SHP77 treated with DMSO at 0.1 percent for 48 hours (cell line): ENCODE measurements at places on chromosomes 2 and 18.

GRCh38 chr2:70921031-70921430, 14.7 kb upstream of the ATP6V1B1 start:
- DNase-seq = no peak

DNA sequence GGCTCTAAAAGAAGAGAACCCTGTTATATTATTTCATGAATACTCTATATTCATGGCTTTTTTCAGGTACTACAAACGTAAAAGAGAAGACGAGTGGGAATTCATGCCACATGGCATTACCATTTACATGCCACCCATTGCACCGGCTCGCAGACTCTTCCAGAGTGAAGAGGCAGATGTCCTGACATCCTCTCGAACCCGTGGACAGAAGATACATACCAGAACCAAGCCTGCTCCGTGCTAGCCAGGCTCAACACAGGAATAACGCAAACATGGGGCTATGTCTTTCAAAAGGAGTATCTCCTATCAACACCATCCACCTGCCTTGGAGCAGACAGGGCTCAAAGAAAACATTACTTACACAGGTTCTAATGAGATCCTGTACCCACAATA, 168.8 kb downstream of the THADA start:
- DNase-seq = no peak

- no peak for DNase-seq
These were observed 428.1 kb downstream of the MEIS1 start for GRCh38 chr2:66862885-66863650.

DNA sequence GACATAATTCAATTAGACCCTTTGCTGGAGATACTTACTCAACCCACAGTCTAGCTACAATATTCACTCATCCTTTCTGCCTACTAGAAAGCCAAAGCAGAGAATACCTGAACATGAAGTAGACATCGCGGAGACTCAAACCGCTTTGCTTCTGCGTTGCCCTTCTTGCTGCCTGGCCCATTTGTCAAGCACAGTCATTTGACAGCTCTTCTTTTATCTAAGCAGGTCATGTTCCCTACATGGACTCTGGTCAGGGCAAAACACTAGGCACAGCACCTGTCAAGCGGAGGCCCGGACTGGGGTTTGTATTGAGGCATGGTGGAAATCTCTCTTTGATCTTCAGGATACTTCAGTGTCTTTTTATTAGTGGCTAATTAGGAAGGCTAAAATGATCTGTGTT, 89.7 kb downstream of the FARSB start:
- no peak for DNase-seq

DNA sequence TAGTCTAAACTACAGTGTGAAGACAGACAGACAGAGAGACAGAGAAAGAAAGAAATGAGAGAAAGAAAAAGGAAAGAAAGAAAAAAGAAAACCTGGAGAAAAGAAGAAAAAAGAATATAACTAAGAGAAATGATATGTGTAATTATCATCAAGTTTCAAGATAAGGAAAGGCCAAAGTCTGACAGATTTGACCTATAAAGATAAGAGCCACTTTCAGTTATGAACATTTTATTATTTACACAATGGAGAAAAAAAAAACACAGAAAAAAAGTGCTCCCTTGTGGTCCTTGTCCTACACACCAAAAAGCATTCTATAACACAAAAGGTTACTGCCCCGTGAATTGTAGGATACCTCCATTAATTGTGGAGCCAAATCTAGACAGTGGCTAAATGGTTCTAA, 937.2 kb upstream of the DDX18 start:
- DNase-seq = no peak

- no peak for DNase-seq
These were observed 259.8 kb upstream of the RASGRP3 start for GRCh38 chr2:33216508-33217182.

DNA sequence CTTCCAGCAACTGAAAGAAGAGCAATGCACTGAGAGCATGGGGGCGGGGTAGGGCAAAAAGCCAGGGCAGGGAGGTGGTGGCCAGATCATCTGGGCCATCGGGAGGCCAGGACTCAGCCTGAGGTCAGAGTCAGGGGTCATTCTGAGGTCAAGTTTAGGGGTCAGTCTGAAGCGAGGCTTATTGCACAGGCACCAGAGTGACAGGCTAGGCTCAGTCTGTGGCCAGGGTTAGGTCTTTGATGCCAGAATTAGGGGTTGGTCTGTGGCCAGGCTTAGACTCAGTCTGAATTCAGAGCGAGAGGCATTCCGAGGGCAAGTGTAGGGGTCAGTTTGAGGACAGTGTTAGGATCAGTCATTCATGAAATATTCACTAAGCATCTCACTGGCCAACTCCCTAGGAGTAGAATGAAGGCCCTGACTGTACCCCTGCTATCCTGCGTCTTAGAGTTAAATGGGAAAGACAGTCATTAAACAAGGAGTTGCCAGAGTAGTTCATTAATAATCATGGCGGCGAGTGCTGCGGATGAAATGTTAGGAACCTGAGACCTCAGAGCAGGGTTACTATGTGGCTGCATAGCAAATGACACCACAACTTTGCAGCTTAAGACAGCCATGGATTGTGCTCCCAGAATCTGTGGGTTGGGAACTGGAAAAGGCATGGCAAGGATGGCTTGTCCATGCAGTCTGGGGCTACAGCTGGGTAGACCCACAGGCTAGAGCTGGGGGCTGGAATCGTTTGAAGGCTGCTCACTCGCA, 198.7 kb downstream of the CYP26B1 start:
- DNase-seq = no peak

DNA sequence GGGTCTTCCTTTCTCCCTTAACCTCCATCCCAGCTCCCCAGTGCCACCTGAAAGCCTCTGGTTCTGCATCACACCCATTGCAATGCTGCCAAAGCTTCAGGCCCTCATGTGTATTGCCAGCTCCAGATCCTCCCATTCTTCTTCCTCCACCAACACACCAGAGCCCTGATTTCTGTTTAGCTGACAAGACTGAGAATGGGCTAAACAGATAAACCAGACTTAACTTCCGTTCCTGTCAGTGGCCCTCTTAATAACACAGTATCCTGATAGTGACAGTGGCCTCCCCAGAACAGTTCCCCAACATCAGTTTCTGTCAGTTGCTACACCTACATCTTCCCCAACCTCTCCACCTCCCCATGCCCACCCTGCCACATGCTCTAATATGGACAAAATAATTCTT, 31.3 kb upstream of the C1D start:
- no peak for DNase-seq
